ENCODE measurements at places on chromosomes 3 and 15.

GRCh38 chr3:22671848-22672247 lies 531.3 kb upstream of the UBE2E2 start:
- DNase-seq = no peak

- no peak for DNase-seq
These were observed 391.2 kb downstream of the IL20RB start for GRCh38 chr3:137348936-137349335.

DNA sequence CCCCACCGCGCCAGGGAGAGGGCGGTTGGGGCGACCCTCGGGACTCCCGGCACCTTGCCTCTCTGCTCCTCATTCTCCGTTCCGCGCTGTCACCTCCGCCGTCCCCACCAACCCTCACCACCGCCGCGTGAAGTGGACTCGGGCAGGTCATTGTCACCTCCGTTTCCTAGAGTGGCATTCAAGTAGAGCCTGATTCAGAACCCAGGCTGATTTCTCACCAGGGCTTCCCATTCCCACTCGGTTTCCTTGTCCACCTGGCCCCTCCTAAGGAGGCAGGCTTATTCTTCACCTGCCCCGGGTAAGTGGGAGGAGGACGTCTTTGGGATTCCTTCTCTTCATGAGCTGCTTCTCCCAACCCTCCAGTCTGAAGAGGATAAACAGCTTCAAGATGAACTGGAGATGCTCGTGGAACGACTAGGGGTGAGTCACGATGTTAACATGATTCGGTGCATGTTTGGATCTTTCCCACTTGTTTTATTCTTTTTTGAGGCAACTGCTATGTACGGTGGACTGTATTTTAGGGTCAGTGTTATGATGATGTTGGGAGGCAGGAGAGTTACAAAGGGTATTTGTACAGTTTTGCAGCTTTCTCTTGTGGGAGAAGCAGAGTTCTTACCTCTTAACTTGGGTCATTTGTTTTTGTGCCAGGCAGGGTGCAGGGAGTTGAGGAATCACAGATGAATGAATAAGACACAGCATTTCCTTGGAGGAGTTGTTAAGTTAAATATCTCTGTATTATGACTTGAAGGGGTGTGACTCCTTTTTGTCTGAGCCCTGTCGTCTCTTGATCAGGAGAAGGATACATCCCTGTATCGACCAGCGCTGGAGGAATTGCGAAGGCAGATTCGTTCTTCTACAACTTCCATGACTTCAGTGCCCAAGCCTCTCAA lies 692 bp downstream of the PSMD2 start:
- DNase-seq = no peak

DNA sequence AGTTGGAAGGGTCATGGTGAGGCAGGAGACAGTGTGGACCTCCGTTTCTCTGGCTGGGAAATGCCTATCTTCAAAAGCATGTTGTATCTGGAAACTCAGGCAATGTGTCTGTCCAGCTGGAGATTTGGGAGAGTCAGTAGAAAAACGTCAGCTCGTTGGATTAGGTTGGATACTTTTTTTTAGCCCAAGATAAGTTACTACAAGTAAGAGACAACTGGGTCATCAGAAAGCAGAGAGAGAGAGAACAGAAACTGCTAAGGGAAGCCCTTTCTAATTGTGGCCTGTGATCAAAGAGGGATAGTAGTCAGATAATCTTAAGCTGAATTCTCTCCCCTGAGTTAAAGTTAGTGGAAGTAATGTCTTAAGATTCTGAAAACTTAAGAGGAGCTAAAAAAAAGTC lies 78.9 kb upstream of the ZNF280D start:
- no peak for DNase-seq

GRCh38 chr3:10815487-10815886 lies 541 bp upstream of the SLC6A11 start:
- DNase-seq = no peak

DNA sequence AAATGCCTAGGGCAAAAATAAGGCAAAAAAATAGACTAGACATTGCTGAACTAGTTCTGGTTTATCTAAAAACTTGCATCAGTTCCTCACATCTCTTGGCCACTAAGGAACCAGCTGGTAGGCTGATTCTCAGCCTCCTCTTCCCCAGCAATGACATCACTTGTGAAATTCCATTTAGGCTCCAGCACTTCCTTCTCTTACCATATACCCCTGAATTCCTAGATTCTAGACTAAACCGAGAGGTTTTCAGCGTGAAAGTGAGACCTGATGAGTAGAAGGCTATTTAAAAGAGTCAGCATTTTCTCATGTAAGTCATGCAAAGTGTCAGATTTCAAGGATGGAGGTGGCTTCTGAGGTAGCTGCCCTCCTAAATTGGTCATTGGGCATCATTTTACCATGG lies 247.1 kb upstream of the CDIN1 start:
- DNase-seq = no peak

DNA sequence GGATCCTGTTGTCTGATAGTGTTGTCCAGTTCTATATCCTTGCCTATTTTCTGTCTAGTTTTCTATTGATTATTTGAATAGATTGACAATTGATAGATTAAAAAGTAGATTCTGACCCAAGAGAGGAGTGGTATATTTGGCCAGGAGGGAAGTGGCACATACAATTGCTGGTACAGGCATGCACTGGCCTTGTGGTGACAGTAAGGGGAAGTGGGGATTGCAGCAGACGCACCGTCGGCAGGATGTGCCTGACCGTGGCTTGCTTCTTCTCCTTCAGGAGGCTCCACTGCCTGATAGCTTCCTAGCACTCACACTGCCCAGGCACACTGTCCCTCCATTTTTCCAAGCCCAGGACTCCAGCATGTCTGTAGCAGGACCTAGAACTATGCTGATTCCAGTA lies 10.5 kb downstream of the GABRG3 start:
- DNase-seq = no peak

GRCh38 chr3:11820531-11821041 lies 26.1 kb downstream of the TAMM41 start:
- DNase-seq = no peak

GRCh38 chr3:190865419-190865818 lies 2.9 kb upstream of the GMNC start:
- DNase-seq = no peak

- no peak for DNase-seq
These were observed 463.5 kb upstream of the RASGRP1 start for GRCh38 chr15:39028069-39028468.

- DNase-seq = no peak
These were observed 12.5 kb upstream of the PROK2 start for GRCh38 chr3:71797455-71797854.

DNA sequence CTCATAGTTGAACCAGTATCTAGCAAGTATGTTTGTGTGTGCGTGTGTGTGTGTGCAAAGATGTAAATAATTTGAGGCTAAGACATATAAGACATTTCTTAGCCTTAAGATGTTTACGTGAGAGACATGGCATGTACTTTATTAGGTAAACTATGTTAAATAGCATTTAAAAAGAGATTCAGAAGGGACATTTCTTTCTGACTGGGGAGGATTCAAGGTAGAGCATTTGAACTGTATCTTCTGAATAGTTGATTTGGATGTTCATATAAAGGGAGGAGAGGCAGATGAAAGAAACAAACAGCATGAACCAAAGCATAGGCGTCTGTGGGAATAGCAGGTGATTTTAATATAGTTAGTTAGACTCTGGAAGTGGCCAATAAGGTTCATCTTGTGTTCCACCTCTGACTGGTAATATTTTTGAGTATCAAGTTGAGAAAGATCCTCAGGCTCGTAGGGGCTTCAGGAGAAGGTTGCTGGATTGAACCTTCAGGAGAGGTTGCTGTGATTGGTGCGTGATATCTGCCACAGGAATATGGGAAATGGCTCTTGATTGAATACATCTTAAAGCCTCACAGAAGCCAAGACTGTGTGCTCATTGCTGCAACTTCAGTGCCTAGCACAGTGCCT lies 12.6 kb downstream of the NFKBIZ start:
- no peak for DNase-seq

DNA sequence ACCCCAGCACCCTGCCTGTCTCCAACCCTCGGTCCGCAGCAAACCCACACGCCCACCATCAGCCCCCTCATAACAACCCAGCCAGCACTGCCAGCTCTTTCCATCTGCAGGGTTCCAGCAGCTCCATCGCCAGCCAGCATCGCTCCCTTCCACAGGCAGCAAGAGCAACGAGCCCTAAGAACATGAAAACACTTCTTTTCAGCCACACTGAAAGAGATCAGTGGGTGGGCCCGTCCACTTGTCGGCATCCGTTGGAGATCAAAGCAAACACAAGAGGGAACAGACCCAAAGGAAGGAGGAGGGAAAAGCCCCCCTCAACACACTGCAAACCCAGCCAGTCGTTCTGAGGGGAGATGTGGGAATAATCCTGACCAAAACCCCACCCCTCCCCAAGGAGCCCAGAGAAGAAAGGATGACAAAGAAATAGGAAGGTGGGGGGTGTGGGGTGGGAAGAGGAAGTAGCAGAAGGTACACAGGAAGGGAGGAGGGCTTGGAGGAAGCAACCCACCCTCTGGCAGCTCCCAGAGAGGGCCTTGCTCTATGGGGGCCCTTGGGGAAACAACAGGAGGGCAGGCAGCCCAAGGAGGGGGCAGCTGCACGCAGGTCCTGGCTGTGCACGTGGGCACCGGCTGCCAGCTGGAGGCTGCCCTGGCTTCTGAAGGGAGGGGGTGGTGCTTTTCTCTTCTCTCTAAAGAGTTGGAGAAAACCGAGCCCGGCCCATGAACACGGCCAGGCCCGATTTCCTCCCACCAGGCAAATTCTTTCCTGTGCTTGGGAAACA lies 473.6 kb upstream of the PROK2 start:
- no peak for DNase-seq

DNA sequence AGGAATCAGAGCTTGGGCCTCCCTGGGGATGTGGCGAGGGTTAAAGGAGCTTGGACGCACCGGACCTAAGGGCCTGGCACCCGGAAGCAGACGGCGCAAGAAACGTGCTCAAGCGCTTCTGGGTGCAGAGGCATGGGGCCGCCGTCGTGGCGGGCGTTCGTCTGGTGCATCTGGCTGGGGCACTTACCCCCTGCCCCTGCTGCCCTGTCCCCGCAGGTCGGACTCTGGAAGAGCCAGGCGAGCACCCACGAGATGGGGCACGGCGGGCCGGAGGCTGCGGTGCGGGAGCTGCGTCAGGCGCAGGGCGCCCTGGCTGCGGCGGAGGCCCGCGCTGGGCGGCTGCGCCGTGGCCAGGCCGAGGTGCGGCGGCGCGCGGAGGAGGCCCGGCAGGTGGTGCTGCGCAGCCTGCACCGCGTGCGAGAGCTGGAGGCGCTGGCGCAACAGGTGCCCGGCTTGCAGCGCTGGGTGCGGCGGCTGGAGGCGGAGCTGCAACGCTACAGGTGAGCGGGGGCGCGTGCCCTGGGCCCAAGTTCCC lies 2.5 kb downstream of the EFCC1 start:
- peak; percentile 71 for DNase-seq

GRCh38 chr3:112948346-112948838 lies 26.5 kb downstream of the CD200R1 start:
- DNase-seq = no peak

- no peak for DNase-seq
These were observed 16.5 kb downstream of the PLXNA1 start for GRCh38 chr3:126999383-126999782.

- no peak for DNase-seq
These were observed 39.0 kb downstream of the RASA2 start for GRCh38 chr3:141525814-141526213.

DNA sequence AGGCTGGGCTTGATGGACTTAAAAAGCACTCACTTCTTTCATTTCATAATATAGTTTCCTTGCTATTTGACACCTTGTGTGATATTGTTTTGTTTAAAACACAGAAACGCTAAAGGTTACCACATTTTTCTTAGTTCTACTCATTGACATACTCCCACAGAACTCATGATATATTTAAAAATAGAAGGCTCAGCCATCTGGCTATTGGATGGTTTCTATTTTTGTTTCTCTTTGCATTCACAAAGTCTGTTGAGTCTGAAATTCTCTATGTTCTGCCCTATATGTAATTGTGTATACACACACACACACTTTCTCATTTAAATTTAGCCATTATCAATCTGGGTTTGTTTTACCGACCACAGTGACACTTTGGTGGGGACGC lies 128.2 kb downstream of the SOX2 start:
- DNase-seq = no peak

DNA sequence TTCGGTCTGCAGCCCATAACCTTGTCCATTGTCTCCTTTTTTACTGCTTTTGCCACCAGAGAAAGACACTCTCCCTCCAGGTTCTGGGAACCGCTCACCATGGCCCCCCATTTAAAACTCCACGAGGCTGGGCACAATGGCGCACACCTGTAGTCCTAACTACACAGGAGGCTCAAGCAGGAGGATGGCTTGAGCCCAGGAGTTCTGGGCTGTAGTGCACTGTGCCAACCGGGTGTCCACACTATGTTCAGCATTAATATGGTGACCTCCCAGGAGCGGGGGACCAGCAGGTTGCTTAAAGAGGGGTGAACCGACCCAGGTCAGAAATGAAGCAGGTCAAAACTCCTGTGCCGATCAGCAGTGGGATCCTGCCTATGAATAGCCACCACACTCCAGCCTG lies 28.0 kb upstream of the IDH2 start:
- no peak for DNase-seq

DNA sequence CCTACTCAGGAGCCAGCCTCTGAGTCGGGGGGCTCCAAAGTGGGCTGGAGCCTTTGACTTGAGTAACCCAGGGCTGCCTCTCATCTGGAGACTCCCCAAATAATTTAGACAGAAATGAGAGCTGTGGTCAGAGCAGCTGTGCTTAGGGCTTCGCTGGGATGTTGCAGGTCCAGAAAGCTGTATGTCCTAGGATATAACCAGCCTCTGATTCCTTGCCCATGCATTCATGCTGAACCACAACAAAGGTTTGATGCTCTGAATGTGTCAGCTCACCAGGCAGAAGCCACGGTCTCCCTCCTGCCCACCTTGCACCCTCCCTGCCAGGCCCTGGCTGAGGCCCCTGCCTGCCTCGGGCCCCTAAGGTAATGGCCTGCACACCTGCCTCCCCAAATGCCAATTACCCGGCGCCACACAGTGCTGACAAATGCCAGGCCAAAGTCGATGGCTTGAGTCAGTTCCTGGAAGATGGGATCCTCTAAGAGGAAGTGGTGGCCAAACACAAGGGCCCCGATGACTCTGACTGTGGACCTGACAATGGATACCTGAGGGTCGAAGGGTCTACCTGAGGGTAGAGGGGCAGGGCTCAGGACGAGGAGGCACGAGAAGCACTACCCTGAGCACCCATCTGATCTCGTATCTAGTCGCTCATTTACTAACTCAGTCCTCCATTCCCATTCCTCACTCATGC lies 21.7 kb upstream of the PARL start:
- DNase-seq = no peak

DNA sequence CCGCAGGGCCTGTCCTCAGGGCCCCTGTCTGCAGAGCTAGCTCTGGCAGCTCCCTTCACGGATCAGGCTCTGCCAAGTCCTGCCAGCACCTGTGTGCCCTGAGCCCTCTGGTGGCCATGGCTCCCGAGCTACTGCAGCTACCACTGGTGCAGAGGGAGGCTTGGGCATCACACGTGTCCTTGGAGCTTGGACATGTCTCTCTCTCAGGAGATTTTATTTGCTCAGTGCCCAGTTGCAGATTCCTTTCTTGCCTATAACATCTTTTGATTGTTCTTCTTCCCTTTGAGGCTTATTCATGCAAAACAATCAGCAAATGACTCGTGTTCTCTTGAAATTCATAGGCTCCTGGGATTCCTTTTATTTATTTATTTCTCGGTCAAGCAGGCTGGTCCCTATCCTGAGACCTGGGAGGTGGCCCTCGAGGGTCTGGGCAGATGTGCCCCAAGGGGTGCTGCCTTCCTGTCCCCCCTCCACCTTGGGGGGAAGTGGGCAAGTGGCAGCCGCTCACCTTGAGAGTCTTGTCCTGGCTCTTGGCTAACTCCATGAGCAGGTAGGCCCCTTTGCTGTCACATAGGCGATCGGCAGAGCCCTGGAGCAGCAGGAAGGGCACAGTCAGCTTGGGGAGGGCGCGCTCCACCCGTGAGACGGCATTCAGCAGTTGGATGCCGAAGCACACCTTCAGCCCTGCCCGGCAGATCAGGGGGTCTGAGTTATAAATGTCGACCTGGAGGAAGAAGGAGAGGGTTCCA lies 21.9 kb downstream of the ABTB1 start:
- DNase-seq = peak; percentile 42
